ENCODE measurements at places on chromosomes 1 and 21.

GRCh38 chr1:198166900-198167299, 10.1 kb downstream of the NEK7 start:
- DNase-seq, result no peak

DNA sequence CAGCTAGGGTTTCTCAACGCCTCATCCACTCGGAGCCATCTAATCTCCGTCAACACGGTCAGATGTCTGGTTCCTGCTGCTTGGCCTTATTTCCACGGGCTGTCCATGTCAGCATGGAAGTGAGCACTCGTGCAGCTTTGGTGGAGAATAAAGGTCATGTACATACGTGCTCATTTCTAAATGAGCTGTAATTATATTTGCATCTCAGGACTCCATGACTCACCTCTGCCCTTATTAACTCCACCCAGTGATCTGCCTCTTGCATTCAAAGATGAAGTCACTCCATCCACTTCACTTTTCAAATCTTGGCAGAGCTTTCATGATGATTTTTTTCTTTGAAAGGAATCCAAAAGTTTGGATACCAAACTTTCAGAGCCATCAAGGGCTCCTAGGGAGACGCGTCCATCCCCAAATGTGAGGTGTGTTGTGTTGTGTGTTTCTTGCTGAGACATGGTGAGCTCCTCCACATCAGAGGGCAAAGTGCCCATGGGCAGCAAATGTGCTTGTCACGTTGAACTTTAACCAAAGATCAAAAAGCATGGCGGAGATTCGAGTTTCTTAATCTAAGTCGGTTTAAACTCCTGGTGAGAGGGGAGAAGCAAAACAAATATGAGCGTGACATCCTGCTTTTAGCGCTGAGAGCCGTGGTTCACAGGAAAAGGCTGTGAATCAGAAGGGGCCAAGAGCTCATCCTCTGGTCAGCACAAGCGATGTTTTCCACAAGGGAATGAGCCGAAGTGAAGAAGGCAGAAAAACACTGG, 68.6 kb upstream of the ERRFI1 start:
- DNase-seq, result no peak

GRCh38 chr1:29948581-29948980, 712.3 kb downstream of the PTPRU start:
- DNase-seq, result no peak

- DNase-seq, result no peak
Observed at GRCh38 chr1:192407206-192407605, 90.4 kb downstream of the RGS21 start.

- no peak for DNase-seq
Observed at GRCh38 chr1:157231846-157232525, 93.8 kb upstream of the ETV3 start.

DNA sequence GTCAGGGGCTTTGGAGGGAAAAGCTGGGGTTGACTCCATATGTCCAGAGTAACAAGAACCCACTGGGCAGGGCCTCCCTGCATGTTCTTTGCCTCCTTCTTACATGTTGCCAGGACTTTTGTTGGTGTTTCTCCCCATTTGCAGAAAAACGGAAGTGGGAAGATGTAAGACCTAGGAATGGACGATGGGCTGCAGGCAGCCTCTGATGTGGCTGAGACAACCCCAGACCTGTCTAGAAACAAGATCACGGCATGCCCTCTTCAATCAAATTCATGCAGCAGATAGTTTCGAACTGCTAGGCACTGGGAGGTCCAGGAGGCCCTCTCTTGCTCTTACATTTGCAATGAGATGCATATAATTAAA, 3.4 kb downstream of the FAM43B start:
- DNase-seq, result no peak

- no peak for DNase-seq
Observed at GRCh38 chr1:30537279-30537678, 186.1 kb downstream of the MATN1 start.

GRCh38 chr21:45444385-45444784, 39.4 kb downstream of the COL18A1 start:
- no peak for DNase-seq

DNA sequence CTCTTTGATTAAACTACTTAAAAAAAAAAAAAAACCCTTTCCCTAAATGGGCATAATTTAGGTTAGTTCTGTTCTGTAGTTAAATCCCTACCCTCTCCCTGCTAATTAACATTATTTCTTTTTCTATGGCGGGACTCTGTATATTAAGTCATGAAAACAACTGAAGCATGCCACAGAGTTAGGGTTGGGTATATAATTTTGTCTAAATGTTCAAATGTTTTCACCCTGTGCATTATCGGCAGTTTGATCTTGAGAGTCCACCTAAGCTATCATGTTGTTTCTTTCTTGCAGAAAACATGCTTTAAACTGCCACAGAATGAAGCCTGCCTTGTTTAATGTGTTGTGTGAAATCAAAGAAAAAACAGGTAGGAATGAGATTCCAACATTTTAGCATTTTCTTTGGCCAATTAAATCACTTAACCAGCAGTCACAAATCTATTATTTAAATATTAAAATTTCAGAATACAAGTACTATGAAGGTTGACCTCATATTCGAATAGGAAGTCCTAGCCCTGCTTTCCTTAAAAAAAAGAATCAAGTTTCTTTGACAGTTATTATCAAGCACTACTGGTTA, 4.0 kb downstream of the PBX1 start:
- no peak for DNase-seq

GRCh38 chr1:147472966-147473732, 68.2 kb upstream of the BCL9 start:
- no peak for DNase-seq

GRCh38 chr1:69246109-69246508, 321.6 kb upstream of the LRRC7 start:
- DNase-seq, result no peak

DNA sequence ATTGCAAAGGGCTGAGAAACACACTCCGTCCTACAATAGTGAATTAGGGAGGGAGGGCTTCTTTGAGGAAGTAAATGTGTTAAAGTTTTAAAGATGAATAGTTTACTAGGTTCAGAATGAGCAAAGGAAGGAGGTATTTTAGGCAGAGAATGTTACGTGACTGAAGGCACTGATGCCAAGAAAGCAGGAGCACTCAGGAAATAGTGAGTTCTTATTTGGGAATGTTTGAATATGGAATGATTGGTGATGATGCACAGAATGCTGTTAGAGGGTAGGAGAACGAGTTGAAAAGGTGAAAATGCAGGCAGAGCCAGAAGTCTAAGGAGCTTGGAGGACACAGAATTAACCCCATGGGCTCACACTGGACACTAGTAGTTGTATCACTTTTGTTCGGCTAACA, 108.0 kb downstream of the NRIP1 start:
- no peak for DNase-seq

DNA sequence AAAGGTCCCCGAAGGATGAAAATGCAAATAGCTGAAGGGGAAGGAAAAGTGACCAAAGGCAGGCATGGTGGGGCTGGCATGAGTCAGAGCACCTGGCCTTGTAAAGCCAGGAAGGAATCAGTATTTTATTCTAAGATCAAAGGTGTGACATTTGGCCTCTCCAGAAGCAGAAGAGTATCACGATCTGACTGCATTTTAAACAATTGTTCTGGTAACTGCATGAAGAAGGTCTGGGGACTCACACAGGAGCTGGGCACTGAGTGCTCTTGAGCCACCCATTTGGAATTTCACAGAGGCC, 23.2 kb downstream of the MAB21L3 start:
- no peak for DNase-seq

DNA sequence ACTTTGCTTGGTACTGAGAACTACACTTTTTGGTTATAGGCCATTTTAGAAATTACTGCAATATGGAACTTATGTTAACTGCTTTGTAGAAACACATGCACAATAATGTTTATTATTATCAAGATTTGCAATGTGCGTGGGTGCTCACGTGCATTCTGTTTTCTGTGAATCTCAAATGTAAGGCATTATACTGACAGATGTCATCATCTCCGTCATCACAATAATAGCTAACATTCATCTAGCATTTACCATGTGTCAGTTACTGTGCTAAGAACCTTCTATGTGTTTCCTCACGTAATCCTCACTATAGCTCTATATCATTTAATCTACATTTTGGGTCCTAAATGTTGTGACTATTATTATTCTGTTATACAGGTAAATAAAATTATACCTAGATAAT, 1214.8 kb upstream of the ADGRL4 start:
- DNase-seq, result no peak

GRCh38 chr1:210250998-210251679, 18.5 kb downstream of the SERTAD4 start:
- DNase-seq, result peak; percentile 40

Measured in left ventricle myocardium inferior (tissue), 1 donor.